Stimulated activated CD4-positive, alpha-beta T cell treated with anti-CD3 and anti-CD28 coated beads, Interleukin-12 subunit alpha, Interleukin-12 subunit beta, amount 100 ng/mL, for 48 hours (primary cell): ENCODE measurements at places on chromosomes 16 and 17.

DNA sequence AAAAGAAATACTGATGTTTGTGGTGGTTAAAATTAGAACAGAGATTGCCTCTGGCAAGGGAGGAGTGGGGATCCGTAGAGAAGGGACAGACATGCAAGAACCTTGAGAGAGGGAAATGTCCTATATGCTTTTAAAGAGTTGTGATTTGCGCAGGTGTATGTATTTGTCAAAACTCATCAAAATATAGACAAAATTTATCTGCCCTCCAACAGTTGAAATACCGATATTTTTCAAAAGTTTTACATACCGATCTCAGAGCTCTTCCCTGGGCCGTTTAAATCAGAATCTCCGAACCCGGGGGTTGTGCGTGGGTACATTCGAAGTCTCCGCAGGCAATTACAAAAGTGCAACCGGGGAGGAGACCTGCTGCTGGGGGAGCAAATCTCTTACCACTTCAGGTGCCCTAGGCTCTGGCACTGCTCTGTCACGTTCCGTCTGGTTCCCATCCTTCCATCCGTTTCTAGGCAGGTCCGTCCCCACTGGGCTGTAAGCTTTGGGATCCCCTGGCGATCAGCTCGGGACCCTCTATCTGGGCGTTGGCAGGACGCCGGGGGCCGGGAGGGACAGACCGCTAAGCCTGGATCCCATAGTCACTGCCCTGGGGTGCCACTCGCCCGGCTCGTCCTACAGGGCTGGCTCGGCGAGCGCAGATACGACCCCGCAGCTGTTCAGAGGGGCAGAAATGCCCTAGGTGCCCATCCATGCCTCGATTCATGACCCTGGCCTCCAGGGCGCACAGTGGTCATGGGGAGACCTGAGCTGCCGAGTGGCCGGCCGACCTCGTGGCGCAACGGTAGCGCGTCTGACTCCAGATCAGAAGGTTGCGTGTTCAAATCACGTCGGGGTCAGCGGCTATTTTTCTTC, 4.2 kb downstream of the BORCS6 start:
- peak; percentile 83 for DNase-seq

GRCh38 chr16:81625544-81626153, 153.4 kb upstream of the PLCG2 start:
- DNase-seq: no peak

GRCh38 chr16:81932668-81933067, 78.6 kb downstream of the SDR42E1 start:
- DNase-seq: no peak

- no peak for DNase-seq
These were observed 2.8 kb upstream of the SOCS1 start for GRCh38 chr16:11258553-11259492.

- no peak for DNase-seq
These were observed 1.7 kb downstream of the SMIM5 start for GRCh38 chr17:75634754-75635609.

DNA sequence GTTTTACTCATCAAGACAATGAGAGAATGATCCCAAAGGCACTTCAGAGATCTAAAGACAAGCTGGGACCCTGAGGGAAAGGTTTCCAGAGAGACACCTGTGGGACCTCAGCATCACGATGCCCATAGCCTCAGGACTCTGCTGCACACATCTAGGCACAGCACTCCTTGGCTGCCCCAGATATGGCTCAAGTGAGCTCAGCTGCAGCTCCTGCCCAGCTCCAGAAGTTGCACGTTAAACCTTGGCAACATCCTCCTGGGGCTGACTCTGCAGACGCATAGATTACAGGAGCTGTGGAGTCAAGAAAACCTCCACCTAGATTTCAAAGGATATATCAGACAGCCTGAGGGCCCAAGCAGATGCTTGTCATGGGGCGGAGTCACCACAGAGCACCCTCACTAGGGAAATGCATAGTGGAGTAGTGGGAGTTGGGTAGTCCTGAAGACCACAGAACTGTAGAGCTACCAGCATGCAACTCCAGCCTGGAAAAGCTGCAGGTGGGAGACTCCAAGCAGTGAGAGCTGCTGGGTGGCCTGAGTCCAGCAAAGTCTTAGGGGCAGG, 582.0 kb downstream of the CDH11 start:
- DNase-seq: no peak

DNA sequence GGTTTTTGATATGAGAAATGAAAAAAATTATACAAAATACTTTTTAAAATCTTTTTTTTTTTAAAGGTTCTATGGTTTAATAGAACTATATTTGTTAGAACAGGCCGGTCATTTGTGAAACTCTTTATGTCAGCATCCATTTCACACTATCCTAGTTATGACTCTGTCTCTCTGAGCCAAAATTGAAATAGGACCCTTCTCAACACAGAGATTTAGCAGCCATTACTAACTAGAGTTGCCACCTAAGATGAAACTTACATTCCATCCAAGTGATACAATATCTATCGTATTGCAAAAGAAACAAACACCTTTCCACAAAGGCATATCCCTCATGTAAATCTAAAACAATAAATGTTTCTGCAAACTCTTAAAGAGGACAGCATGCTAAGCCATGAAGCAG, 249.8 kb downstream of the CDH11 start:
- no peak for DNase-seq

DNA sequence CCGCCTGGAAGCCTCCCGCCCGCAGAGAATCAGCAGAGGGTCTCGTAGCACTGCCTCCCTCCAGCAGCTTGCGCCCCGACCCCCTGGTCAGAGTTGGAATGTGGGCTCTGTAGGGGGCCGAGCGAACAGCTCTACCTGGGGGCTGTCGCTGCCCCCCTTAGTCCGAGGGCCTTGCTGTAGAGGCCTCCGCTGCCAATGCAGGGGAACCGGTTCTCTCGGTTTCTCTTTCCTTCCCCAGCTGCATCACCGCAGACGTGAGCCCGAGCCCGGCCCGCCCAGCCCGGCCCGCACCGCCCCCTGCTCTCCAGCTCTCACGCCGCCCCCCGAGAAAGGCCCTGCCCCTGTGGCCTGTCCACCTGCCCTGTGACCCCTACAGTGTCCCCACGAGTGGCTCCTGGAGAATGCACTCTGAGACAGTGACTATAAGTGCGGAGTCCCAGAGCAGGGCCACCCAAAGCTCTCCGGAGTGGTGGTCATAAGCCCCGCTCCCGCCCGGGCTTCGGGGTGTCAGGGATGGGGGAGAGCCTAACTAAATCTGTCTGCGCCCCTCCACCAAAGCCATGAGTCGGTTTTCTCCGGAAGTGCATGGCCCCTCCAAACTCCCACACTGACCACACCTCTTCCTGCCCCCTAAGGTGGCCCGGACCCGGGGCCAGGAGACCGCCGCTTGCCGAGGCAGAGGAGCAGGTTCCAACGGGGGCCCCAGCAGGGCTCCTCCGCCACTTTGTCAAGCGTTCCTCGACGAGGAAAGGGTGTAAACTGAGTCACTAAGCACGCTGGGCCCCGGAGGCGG, 1.7 kb downstream of the ARHGAP27 start:
- no peak for DNase-seq

GRCh38 chr16:82935766-82936165, 309.0 kb downstream of the CDH13 start:
- no peak for DNase-seq

GRCh38 chr17:1796800-1797199, 32.9 kb downstream of the SMYD4 start:
- DNase-seq: no peak

- DNase-seq: no peak
These were observed 45.4 kb upstream of the MEIOC start for GRCh38 chr17:44610871-44611270.
